GM04504 (cell line): ENCODE measurements at places on chromosomes 13 and 19.

DNA sequence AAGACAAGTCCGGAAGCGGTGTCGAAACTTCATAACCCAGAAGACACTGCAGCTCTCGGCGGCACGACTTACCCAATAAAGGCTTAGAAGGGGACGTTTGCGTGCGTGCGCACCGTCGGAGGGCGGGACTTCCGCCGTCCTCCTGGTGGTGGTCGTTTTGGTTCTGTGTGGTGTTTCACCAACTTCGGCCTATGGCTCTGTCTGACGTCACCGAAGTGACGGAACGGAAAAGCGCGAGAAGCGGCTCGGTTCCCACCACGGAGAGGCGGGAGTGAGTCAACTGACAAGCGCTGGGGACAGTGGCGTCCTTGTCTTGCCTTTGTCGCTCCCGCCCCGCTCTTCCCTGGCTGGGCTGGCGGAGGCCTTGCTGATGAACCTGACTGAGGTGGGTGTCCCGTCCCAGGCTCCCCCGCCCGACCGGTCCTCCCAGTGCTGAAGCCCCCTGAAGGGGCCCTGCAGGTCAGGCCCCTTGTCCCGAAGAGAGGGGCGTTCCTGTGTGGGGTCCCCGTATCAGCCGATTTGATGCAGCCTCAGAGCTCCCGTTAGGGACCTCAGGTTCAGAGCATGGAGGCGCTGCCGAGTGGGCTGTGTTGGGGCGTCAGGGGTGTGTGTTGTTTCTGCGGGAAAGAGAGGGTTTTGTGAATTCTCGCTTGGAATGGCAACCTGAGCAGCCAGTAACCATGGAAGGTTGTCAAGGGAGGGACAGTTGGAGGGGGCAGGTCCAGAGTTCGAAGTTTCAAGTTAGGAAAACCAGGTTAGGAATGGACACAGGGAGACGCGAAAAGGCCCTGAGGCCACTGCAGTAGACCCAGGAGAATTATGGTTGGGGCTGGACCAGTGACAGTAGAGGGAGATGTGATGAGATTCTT lies at the start of gene ZNF548:
ZNF548 (plus strand) TSS at position 125 of the 869 bp plus-strand sequence; CDS start at position 371, 246 bp downstream.
- DNase-seq: peak; percentile 96

DNA sequence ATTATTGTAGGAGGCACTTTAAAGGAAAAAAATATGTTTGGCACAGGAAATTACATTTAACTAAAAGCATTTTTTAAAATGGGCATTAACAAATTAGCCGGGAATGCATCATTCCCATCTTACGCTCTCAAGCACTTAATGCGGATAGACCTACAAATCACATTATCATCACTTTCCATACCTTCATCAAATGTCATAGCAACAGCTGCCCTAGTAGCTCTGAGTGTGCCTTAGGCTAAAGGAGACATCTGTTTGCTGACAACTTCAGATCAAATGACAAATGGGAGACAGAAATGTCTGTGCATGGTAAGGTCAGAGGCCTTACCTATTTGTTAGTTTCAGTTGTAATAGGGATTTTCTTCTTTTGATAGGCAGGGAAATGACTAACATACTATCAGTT lies 773.2 kb upstream of the SLC10A2 start:
- no peak for DNase-seq

GRCh38 chr19:6003976-6004375 lies 26.0 kb upstream of the RANBP3 start:
- no peak for DNase-seq

GRCh38 chr13:21616880-21617279 lies 12.9 kb upstream of the MICU2 start:
- DNase-seq: no peak

DNA sequence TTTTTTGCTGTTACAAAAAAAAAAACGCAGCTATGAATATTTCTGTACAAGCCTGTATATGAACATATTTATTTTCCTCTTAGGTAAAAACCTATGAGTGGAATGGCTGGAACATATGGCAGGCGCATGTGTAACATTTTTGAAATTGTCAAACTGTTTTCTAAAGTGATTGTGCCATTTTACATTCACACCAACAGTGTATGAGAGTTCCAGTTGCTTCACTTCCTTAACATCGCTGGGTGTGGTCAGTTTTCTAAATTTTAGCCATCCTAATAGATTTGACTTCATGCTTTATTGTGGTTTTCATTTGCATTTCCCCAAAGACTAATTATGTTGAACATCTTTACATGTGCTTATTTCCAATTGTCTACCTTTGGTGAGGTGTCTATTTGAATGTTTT lies 306.8 kb downstream of the KCNRG start:
- DNase-seq: no peak

- no peak for DNase-seq
Measured at GRCh38 chr19:42295342-42295741, 6.6 kb upstream of the PRR19 start.

GRCh38 chr19:39086386-39086785 lies 2.2 kb downstream of the ACP7 start:
- DNase-seq: no peak

- DNase-seq: no peak
Measured at GRCh38 chr13:36673838-36674326, at the start of gene SERTM1. Gene SERTM1 (plus strand): TSS chr13:36674020. CDS start chr13:36695079, 21,059 bp downstream.

- no peak for DNase-seq
Measured at GRCh38 chr13:30400376-30400775, 21.9 kb upstream of the UBE2L5 start.

GRCh38 chr13:21504379-21504778 lies 45.3 kb upstream of the ZDHHC20 start:
- no peak for DNase-seq

DNA sequence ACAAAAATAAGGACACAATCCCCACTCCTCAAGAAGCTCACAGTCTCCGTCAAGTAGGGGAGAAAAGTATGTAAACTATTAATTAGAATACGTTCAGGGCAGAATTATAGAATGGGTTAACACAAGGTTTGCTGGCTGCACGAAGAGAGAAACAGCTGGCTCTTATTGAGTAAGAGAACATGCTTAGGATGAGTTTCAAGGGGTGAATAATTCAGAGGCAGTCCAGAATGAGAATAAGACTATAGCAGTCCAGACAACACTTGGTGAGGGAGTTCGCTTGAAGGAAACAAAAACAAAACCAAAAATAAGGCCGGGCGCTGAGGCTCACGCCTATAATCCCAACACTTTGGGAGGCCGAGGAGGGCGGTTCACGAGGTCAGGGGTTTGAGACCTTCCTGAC lies 61.9 kb downstream of the THSD1 start:
- no peak for DNase-seq

- no peak for DNase-seq
Measured at GRCh38 chr19:30065680-30066606, 123.9 kb downstream of the URI1 start.

DNA sequence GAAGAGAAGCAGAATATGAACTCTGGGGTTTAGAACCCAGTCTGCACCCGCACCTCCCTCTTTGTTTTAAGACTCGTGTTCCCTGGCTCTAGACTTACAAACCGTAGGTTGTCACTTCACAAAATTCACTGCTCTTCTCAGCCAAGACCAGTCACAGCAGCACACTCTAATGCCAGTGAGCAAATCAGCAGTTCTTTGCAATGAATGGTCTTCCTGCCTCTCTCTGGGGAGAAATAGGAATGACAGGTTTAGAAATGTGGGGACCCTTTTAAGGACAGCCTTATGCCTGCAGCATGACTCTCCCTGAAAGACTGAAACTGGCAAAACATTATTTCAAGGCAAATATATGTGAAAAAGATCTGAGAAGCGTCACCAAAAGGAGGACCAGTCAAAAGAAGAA lies 156.9 kb downstream of the KCTD15 start:
- no peak for DNase-seq

GRCh38 chr13:110228936-110229904 lies 77.7 kb downstream of the COL4A1 start:
- peak; percentile 46 for DNase-seq

DNA sequence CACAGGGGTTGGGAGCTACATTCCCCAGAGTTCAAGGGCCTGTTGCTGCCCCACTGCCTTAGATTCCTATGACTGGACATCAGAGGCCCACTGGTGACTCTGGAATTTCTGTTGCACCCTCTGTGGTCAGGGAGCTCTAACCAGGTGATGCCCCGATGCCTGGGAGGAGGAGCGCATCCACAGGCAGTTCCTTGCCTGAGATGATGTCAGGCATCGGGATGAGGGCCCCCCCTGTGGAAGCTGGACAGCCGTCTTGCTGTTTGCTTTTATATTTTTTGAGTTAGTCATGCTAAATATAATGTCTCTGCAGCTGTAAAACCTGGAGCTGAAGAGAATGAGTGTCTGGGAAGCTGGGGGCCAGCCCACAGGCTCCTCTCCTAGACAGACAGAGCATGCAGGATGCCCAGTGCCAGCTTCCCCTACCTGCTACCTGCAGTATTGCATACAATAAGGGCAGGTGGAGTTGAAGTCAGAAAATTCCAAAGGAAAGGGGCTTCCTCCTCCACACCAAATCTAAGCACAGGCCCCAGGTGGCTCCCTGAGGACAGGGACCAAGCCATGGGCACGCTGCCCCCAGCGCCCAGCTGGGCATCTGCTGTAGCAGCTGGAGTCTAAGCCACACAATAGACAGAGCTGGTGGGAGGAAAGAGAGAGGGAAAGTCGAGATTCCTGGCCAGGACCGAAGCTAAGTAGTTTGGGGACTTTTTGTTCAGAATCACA lies 16.2 kb downstream of the COL4A2 start:
- peak; percentile 72 for DNase-seq

- DNase-seq: no peak
Measured at GRCh38 chr19:38255383-38256014, 675 bp downstream of the PPP1R14A start.

- no peak for DNase-seq
Measured at GRCh38 chr19:6587093-6587820, 3.7 kb downstream of the CD70 start.

DNA sequence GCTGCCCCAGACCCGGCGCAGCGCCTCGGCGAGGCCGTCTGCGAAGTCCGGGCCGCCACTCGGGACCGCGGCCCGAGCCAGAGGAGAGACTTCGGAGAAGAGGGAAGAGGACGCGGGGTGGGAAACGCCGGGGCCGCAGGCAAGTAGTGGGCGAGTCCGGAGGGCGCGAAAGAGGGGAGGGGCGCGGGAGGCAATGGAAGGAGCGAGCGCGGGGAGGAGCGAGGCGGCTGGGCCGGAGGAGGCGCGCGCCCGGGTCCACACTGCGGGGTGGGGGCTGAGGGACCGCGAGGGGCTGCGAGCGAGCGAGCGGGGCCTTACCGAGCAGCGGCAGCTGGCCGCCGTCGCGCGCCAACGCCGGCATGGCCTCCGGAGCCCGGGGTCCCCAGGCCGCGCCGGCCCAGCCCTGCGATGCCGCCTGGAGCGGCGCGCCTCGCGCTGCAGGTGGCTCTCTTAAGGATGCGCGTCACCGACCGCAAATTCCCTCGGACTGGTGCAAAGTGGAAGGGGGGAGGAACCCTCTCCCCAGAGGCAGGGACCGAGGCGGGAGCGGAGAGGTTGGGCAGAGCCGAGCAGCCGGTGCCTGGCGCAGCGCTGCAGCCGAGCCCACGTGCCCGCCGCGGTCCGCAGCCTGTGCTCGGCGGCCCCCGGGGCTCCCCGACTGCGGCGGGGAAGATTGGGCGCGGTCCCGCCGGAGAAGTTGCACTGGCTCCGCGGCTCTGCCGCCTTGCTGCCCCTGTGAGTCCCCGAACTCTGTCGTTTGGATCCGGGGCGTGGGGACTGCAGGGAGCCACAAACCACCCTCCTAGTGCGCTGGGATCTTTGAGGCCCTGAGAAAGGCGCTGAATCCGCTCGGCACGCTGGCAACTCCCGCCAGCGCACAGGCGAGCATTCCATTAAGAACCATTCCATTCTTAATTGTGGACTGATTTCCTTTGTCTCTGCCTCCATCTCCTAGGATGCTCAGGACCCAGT lies at the start of gene FLT3:
FLT3 (minus strand) TSS at position 427 of the 972 bp plus-strand sequence; CDS start at position 361, 66 bp downstream.
- peak; percentile 2 for DNase-seq

GRCh38 chr13:48923376-48923775 lies 52.3 kb upstream of the FNDC3A start:
- DNase-seq: no peak

GRCh38 chr13:53214433-53214832 lies 185.8 kb downstream of the OLFM4 start:
- DNase-seq: no peak

GRCh38 chr19:17685451-17686022 lies 2.6 kb downstream of the UNC13A start:
- DNase-seq: no peak

GRCh38 chr19:33841685-33842084 lies 45.0 kb downstream of the KCTD15 start:
- DNase-seq: no peak

DNA sequence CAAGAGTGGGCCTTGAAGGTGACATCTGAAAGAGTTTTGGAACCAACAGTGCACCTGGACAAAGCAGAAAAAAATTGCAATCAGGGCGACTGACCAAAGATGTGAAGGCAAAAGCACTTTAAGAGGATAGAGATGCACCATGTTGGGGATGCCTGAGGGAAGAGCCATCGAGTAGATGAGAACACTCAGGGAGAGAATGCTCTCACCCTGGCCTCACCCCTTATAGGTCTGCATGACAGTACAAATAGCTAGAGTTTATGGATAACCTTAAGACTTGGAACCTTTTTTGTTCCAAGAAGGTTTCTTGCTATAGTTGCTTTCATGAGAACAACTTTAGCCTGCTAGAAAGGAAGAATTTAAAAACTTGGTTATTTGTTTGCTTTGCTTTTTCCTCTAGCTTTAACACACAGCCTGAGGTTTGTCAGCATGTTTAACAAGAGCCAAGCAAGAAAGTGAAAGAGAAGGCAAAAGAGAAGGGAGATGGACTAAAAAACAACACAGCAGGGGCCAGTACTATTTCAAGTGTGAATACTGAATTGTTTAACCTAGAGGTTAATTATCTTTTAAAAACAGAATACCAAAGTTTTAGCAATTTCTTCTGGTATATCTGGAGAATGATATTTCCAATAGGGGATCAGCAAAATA lies 418.9 kb downstream of the DIAPH3 start:
- DNase-seq: no peak

DNA sequence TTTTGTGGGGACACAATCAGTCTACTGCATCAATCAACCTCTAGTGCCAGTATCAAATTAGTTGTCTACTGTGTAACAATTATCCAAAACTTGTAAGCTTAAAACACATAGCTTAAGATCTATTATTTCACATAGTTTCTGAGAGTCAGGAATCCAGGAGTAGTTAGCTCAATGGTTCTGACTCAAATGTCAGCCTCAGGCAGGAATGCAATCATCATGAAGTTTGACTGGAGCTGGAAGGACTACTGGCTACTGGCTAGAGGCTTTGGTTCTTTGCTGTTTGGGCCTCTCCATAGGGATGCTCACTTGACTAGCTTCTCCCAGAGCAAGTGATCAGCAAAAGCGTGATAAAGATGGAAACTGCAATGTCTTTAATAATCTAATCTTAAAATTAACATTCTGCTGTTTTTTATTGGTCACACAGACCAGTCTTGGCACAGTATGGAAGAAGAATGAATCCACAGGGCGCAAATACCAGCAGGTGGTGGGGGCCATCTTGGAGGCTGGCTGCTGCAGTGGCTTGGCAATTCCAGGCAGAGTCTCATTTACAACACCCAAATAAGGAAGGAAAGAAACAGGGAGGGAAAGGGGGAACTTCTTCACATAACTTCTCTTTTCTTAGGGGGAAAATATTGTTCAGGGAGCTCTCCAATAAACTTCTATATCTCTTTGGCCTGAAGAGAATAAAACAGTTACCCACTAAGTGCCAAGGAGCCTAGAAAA lies 15.7 kb downstream of the CAB39L start:
- no peak for DNase-seq

GRCh38 chr19:5130371-5131030 lies 161.6 kb downstream of the KDM4B start:
- no peak for DNase-seq

GRCh38 chr13:113029487-113030258 lies 60.7 kb downstream of the MCF2L start:
- no peak for DNase-seq

- no peak for DNase-seq
Measured at GRCh38 chr19:36093687-36094086, 17.3 kb upstream of the OVOL3 start.

GRCh38 chr13:36850790-36851438 lies 31.9 kb downstream of the RFXAP start:
- DNase-seq: no peak
